ENCODE measurements at places on chromosomes 12 and 14.

DNA sequence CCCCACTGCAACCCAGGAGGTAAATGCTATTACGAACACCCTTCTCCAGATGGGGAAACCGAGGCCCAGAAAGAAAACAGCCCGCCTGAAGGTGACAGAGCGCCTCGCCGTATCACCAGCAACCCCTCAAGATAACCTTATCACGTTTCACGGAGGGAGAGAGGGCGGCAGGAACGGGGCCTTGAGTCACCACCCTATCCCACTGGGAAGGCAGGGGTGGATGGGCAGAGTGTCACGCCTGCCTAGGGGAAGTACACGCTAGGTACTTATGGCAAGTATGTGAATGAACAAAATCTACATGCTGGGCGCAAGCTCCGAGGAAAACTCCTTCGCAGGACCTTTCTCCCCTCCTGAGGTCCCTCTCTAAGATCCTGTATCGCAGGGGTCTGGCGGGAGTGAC is 17.8 kb downstream of the NCOR2 start:
- DNase-seq: no peak

GRCh38 chr14:104138098-104138717 is at the start of gene KIF26A:
KIF26A (plus strand) TSS chr14:104138587; CDS start chr14:104138723, 136 bp downstream.
- no peak for DNase-seq

DNA sequence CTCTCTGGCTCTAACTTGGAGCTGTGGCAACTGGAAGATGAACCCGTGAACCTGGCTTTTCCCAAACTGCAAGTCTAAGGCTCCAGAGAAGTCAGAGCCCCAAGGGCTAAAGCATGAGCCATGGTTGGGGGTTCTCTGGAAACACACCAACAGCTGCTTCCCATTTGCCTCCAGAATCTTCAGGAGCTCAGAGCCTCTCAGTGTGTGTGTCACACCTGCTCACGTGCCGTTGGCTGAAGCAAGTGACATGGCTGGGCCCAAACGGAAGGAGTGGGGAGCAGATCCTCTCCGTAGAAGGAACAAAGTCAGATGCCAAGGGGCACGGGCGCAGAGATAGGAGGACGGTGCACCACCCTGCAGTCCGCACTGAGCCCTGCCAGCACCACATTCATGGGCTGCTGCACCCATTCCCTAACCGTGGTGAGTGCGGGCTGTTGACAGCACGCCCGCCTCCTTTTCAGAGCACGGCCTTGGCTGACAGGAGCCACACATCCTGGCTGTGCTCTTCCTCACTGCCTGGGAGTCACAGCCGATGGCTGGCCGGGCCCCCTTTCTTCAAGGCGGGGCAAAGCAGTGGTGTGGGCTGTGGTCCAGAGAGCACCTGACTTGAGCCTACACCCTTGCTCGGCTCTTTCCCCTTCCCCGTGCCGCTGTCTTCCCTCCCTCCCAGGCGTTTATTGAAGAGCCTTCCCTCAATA is 16.6 kb upstream of the TRAF3 start:
- no peak for DNase-seq

DNA sequence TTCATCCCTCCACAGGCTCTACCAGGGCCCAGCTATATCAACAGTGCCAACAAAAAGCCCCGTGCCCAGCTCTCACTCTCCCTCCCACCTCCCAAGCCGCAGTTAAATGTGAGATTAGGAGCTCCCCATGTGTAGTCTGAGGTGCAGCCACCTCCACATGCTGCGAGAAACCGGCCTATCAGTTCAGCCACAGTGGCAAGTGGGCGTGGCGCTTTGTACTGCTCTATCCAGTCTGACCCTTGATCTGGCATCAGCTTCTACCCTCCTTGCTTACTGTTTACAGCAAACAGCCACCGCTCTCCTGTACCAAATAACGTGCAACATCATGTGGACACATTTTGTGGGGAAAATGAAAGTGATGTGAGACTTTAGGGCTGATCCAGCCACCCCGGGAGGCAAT is 1.7 kb downstream of the PLEK2 start:
- no peak for DNase-seq

GRCh38 chr14:45651890-45652289 is 398.9 kb upstream of the MIS18BP1 start:
- DNase-seq: no peak

- no peak for DNase-seq
Measured at GRCh38 chr12:131287938-131288764, 334.4 kb downstream of the ADGRD1 start.

GRCh38 chr14:70726651-70727375 is 82.5 kb downstream of the MAP3K9 start:
- DNase-seq: no peak

DNA sequence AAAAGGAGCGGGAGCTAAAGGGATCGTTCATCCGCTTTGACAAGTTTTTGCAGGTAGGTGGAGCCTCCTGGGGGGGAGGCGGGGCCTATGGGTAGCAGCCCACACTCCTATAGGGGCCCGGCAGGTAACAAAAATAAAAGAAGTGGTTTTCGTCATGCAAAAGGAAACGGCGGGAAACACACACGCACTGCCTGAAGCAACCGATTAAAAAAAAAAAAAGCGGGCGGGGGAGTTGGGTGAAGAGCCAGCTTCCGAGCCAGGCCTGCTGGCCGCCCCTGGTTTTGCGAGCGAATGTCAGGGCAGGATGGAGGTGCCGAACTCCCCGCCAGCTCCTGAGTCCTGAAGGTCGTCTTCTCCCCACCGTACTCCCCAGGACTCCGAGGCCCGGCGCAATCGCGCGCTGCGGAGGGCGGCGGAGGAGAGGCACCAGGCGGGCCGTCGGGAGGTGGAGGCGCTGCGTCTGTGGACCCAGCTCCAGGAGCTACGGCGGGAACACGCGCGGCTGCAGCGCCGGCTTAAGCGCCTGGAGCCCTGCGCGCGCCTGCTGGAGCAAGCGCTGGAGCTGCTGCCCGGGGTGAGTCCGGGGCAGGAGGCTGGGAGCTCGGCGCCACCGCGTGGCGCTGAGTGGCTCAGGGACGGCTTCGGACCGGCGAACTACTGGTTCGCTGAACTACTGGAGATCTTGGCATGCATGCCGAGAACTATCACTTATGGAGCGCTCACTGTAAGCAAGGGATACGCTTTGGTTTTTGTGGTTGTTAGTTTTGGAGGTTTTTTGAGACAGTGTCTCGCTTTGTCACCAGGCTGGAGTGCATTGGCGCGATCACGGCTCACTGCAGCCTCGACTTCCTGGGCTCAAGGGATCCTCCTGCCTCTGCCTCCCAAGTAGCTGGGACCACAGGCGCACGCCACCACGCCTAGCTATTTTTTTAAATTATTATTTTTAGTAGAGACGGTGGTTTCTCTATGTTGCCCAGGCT is 3.6 kb downstream of the CFAP73 start:
- peak; percentile 80 for DNase-seq

DNA sequence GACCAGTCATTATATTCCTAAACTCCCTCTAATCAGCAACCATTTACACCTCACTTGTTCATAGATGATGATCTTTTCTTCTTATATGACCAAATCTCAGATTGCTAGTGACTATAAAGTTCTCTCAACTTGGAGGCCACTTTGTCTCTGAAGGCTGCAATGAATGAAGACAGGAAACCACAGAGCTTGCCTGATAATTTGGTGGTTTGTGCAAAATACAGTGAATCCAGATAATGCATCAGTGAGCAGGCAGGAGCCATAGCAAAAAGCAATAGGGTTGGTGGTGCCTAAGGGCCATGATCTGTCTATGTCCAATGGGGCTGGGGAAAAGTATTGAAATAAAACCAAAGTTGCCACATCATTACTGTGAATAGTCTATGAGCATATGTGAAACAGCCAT is 123.8 kb upstream of the LRFN5 start:
- DNase-seq: no peak

GRCh38 chr14:75587388-75587787 is 9.0 kb downstream of the FLVCR2 start:
- DNase-seq: no peak

GRCh38 chr12:10940389-10940788 is 1.3 kb upstream of the TAS2R14 start:
- no peak for DNase-seq

DNA sequence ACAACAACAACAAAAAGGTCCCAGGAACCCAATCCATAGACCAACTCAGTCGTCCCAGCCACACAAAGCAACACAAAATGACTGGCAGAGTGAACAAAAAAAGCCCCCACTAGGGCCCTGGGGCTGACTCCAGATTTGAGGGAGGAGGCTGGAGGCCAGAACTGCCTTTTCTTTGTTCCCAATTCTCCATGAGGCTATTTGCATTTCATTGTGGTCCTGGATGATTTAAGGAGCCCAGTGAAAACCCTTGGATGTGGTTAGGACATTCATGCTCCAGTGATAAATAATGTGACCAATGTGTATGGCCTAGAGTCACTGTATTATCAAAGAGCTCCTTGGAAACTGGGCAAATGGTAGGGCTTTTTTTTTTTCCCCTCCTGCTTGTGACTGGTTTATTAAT is 192.9 kb downstream of the NUAK1 start:
- DNase-seq: no peak

GRCh38 chr12:118120579-118121363 is 15.2 kb upstream of the PEBP1 start:
- peak; percentile 71 for DNase-seq

GRCh38 chr12:108671110-108671509 is 37.4 kb upstream of the SELPLG start:
- DNase-seq: no peak

DNA sequence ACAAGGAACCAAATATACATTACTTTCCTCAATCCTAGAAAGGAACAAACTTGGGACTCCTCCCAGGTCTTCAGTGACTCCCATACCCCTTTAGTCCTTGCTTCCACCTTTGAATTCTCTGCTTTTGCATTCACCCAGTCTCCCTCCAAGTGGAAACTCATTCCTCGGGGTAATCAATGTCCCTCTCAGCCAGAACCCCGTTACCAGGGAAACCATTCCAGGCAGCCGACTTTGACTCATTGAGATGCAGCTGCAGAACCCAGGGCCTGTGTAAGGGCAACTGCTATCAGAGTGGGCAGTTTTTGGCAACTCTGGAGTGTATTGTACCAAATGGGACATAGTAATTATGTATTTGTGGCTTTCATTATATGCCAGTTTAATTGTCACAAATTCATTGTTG is 186.2 kb downstream of the NRXN3 start:
- DNase-seq: peak; percentile 24

- peak; percentile 12 for DNase-seq
Measured at GRCh38 chr14:80275208-80275850, 64.0 kb upstream of the DIO2 start.

DNA sequence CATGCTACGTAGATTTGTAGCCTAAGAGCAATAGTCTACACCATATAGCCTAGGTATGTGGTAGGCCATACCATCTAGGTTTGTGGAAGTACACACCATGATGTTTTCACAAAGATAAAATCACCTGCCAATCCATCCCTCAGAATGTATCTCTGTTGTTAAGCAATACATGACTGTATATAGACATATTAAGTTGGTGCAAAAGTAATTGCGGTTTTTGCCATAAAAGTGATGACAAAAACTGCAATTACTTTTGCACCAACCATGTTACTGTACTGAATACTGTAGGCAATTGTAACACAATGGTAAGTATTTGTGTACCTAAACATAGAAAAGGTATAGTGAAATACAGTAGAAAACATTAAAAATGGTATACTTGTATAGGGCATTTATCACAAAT is 40.5 kb downstream of the MGST1 start:
- DNase-seq: no peak

DNA sequence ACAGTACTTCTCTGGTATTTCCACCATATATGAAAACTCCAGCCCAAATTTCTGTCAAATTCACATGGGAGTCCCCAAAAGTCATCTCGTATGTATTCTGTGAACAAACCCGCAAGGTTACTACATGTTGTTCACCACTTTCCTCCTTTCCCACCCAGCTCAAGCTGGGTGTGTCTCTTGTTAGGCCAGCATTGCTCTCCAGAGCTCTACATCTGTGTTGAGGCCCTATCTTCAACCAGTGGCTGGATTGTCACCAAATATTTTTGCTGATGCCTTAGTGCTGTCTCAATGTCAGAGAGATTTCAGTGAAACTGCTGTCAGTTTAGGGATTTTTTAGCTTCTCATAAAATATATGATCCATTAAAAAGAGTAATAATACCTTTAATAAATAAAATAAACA is 230.9 kb downstream of the BTG1 start:
- no peak for DNase-seq

DNA sequence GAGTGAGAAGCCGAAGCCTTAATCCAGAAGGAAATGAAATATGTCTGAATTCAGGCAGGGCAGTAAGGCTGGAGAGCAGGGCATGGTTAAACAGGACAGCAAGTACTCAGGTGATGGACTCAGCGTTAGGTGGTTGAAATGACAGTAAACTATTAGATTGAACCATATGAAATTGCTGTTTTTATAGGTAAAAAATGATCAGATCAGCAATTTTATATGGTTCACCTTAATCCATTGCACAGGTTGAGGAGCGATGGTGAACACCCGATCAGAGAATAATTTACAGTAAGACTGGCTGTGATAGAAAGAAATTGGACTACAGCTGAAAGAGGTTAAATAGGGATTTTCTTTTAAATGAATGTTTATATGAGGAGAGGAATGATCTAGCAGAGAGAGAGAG is 56.6 kb downstream of the TTC6 start:
- DNase-seq: no peak

- DNase-seq: peak; percentile 47
Measured at GRCh38 chr12:50765095-50765911, 1.4 kb downstream of the ATF1 start.

GRCh38 chr12:132708150-132708549 is 2.5 kb upstream of the PGAM5 start:
- DNase-seq: no peak

GRCh38 chr12:56671608-56672007 is 16.5 kb downstream of the PTGES3 start:
- DNase-seq: no peak

DNA sequence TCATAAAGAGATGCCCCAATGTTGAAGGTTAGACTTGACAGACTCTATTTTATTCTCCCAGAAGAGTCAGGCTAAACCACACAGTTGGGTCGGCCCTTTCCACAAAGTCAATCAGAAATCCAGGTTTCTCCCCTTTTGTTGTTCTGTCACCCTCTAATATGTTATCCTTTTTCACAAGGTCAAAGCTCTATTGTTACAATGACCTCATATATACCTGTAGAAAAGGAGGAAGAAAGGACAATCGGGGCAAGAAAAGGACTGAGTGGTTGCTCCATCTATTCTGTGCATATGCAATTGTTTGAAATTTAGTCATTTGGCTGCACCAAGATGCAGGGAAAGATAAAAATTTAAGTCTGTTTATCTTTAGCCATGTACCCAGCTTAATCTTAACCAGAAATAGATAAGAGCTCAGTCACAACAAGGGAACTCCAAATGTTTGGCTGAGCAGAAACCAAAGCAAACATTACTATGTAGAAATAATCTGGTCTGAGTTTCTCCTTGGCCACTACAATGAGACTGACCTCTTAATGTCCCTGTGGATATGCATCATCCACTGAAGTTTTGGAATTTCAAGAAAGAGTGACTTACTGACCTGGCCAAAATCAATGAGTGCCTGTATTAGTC is 503.7 kb downstream of the GALC start:
- DNase-seq: no peak

DNA sequence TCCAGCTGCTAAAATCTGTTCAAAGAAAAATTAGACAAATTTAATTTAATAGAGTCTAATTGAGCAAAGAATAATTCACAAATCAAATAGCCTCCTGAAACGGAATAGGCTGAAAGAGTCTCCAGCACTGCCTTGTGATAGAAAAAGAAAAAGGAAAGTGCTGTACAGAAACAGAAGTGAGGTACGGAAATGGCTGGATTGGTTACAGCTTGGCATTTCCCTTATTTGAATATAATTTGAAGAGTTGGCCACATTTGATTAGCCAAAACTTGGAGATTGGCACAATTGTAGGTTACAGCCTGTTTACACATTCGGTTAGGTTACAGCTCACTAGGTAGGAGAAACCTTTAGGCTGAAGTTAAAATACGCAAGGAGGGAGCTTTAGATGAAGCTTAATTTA is 24.8 kb upstream of the PCED1B start:
- no peak for DNase-seq

- no peak for DNase-seq
Measured at GRCh38 chr12:43806737-43807072, 588 bp upstream of the TWF1 start.
